ENCODE measurements at places on chromosomes 3 and 15.

GRCh38 chr3:85426121-85426520 lies 467.3 kb downstream of the CADM2 start:
- DNase-seq, result no peak

DNA sequence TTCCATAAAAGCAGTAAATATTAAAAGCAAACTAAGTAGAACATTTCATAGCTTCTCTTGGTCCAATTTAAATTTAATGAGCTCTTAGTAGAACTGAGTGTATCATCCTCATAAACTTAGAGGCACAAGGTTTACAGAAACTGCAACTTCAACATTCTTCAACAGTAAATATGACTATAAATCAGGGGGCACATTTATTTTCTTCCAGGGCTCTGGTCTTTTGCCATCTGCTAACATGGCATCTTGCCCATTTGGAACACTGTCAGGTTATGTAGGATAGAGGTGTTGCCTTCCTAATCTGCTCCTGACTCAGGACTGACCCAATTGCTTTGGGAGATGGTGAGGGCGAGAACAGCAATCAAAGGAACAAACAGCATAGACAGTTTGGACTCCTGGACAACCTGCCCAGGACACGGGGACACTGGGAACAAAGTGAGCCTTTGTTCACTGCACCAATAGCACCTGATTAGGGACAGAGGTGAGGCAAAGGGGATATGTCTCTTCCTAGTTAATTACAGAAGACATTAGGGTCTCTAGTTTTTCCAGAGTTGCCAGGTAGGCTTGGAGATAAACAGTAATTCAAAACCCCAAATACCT lies 610.2 kb upstream of the ROBO2 start:
- no peak for DNase-seq

- no peak for DNase-seq
These were observed 599.2 kb upstream of the ROBO1 start for GRCh38 chr3:80366808-80367548.

DNA sequence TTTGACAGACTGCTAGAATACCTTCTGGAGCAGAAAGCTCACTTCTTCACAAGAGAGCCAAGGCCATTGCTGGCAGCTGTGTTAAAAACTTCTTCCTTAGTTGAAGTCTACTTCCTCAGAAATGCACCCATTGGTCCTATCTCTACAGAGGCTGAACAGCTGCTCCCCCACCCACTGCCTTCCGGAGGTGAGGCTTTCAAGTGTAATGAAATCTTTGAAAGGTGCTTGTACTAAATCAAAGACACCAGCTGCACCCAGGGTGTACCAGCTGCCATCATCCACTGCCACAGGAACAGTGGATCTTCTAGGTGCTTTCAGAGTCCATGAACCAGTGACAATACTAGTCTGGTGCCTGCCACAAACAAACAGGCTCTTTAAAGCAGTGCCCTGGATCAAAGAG lies 26.4 kb upstream of the HERC1 start:
- no peak for DNase-seq

DNA sequence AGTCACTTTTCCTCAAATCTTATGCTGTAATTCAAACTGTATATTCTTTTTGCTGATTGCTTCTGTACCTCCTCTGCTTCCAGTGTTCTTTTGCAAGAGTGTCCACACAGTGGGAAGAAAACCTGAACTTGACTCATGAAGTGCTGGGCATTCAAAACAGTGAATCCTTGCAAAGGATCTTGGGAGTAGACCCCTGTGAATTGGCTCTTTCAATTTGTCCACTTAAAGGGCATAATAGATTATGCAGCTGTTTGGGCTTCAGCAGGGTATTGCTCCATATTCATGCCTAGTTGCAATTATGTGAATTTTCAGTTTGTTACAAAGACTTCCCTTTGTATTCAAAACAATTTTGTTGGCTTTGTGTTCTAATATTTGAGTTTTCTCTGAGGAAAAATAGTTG lies 11.4 kb downstream of the ZFAND6 start:
- DNase-seq, result peak; percentile 72

DNA sequence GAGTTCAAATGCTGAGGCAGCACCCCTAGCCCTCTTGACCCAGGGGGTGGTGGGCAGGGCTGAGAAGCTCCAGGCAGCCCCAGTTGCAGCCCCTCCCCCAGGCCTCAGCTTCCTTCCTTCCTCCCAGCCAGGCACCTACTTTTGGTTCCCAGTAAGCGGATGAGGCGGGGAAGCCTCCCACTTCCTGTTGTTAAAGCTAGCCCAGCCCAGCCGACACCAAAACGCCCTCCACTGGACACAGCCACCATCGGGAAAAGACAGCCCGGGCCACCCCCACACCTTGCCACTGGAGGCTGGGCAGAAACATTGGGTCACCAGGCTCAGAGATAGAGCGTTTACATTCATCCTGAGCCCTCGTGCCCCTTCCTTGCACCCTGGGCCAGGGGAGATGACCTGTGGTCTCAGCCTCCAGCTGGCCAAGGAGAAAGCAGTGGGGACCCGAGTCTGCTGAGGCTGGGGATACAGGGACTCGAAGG lies 3.5 kb downstream of the DUSP7 start:
- peak; percentile 91 for DNase-seq

GRCh38 chr3:132800958-132801357 lies 78.7 kb upstream of the NPHP3 start:
- DNase-seq, result no peak

GRCh38 chr3:171531716-171532115 lies 71.5 kb upstream of the TNIK start:
- DNase-seq, result no peak

DNA sequence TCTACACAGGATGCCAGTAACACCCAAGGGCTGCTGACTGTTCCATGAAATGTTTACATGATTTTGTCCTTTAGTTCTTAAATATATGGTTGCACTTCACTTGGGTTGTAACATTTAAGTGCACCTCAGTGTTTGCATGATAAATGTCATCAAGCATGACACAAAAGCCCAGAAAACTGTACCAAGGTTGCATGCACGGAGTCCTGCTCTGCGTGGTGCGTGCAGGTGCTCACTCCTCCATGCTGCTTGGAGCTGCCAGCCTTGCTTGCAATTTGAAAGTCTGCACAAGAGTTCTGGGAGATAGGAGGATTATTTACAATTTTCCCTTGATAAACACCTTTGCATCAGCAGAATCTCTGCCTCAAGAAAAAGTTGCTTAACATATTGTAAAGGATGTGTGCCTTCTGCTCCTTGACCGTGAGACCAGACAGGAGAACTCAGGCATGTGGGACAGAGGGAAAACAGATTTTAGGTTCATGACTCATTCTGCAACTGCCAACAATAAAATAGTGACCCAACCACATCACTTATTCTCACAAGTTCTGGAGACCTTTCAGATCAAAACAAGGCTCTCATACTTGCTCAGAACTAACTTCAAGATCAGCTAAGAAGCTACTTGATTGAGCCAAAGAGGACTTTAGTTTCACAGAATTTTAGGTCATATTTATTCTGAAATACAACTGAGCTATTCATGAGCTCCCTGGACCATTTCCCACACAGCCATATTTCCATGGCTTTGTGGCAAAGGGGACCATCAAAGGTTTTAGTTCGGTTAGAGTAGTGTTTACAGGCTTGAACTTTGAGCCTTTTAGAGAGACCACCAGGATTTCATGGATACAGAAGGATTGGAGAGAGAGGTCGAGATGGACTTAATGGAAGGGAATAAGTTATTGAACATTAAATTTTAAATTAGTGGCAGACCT lies 128.4 kb upstream of the ZBED2 start:
- DNase-seq, result peak; percentile 82

DNA sequence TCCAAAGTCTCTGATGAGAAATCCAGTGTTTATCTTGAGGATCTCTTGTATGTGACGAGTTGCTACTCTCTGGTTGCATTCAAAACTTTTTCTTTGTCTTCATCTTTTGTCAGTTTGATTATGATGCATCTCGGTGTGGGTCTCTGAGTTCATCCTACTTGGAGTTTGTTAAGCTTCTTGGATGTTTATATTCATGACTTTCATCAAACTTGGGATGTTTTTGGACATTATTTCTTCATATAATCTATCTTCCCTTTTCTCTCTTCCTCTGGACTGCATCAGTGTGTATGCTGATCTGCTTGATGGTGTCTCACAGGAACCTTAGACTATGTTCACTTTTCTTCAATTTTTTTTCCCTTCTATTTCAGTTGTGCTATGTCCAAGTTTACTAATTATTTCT lies 320.4 kb downstream of the TLE3 start:
- no peak for DNase-seq

- DNase-seq, result peak; percentile 95
These were observed 48.0 kb upstream of the RAB6B start for GRCh38 chr3:133943639-133944141.

DNA sequence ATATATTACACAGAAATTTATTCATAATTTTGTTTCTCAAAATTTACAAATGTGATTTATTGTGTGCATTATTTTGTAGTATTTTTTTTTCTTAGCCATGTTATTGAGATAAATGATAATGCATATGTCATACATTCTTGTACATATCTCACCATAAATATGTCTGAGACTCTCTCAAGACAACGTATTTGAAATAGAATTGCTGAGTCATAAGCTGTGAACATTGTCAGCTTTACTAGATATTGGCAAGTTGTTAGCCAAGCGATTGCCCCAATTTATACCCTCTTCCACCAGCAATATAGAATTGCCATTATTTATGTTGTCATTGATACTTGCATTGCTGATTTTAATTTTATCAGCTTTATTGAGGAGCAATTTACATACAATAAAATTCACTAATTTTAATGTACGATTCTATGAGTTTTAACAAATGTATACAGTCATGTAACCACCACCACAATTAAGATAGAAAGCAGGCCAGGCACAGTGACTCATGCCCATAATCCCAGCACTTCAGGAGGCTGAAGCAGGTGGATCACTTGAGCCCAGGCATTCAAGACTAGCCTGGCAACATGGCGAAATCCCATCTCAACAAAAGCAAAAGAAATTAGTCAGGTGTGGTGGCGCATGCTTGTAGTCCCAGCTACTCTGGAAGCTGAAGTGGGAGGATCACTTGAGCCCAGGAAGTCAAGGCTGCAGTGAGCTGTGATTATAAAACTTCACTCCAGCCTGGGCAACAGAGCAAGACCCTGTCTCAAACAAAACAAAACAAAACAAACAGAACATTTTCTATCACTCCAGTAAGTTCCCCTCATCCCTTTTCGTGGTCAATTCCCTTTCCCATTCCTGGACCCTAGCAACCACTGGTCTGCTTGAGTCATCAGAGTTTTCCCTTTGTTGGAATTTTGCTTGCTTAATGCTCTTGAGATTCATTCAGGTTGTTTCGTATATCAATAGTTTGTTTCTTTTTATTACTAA lies 373.1 kb downstream of the MFSD1 start:
- no peak for DNase-seq

DNA sequence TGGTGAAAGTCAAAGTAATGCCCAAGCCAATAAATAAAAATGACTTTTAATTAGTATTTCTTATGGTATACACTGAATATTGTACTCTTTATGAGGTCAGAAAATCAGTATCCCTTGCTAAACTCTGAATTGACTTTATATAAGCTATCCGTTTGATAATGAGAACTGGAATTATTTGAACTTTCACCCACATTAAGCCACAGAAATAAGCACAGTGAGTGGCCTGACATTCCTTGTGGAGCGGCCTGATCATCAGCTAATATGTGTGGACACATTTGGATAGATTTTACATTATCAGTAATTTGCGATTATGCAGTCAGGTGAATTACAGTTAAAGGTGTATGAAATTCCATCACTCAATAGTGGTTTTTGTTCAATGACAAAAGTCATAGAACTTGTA lies 136.0 kb upstream of the CBLB start:
- DNase-seq, result no peak

DNA sequence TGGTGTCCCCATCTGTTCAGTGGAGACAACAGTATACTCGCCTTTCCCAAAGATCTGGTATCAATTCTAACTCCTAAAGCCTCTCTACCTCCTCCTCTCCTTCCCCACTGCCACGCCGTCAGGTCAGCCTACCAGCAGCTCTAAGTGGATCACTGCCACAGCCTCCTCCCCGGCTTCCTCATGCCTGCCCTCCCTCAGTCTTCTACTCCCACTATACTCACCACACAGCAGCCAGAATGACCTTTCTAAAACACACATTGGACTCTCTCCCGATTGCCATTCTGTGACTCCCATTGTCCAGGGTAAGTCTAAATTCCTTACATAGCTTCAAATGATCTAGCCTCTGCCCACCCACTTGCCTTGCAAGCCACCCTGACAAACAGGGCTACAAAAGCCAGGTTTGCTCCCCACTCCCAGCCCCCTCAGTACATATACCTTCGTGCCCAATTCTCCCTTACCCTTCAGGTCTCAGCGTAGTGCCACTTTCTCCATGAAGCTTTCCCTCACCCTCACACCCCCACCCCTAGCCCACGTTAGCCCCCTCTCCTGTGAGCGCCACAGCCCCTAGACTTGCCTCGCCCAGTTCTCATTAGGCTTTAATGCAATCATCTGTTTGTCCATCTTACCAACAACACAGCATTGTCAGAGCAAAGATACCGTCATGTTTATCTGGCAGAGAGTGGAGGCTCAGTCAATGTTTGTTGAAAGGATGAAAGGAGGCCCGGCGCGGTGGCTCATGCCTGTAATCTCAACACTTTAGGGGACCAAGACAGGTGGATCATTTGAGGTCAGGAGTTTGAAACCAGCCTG lies 9.5 kb upstream of the SEMA7A start:
- peak; percentile 74 for DNase-seq

DNA sequence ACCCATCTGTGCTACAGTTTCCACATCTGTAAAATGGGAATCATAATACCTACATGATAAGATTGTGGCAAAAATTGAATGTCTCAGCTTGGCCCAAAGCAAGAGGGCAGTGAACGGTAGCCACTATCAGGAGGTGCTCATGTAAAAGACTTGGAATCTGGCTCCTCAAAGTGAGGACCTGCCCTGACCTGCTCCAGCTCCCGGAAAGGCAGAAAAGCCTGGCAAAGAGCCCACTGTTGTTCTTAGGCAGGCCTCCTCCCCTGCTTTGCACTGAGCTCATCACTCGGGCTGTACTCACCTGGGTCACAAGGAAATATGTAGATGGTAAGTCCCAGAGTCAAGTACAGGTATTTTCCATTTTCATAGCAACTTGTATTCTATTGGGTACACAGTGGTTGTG lies 250.7 kb upstream of the TBL1XR1 start:
- no peak for DNase-seq

DNA sequence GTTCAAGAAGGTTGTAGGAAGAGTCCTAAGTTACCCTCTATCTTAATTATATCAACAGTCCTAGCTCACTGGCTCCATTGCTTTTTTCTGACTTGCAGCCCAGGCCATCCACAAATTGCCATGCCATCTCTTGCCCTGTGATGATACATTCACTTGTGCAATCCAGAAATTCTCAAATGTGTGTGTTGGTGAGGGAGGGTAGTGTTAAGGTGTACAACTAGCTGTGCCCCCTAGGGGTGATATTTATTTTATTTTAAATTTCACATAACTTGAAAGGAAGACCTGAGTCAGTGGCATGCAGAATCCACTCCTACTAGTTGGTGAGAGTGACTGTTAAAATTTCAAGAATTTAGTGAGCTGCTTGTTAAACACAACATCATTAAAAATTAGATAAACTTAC lies 156.1 kb upstream of the ANKRD28 start:
- DNase-seq, result peak; percentile 14

GRCh38 chr3:195151866-195152541 lies 119.0 kb downstream of the XXYLT1 start:
- peak; percentile 88 for DNase-seq

- no peak for DNase-seq
These were observed 229.2 kb upstream of the CHRM5 start for GRCh38 chr15:33738941-33739664.

- no peak for DNase-seq
These were observed 3.5 kb downstream of the CD80 start for GRCh38 chr3:119555929-119556328.

Data from GM23248 (cell line).